ENCODE measurements at places on chromosomes 4 and X.

DNA sequence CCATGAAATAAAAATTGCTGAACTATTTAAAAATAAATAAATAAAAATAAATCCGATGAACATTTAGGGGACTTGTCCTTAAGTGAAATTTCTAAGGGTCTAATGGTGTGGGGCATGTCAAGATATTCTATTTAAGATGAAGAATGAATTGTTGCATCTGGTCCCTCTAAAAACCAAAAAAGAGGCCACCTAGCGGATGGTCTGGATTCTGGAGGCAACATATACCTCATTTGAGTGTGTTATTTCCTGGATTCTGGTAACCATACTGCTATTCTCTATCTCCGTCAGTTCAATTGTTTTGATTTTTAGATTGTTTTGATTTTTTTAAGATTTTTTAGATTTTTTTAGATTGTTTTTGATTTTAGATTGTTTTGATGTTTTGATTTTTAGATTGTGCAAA is 28.3 kb downstream of the AGTR2 start:
- no peak for DNase-seq

DNA sequence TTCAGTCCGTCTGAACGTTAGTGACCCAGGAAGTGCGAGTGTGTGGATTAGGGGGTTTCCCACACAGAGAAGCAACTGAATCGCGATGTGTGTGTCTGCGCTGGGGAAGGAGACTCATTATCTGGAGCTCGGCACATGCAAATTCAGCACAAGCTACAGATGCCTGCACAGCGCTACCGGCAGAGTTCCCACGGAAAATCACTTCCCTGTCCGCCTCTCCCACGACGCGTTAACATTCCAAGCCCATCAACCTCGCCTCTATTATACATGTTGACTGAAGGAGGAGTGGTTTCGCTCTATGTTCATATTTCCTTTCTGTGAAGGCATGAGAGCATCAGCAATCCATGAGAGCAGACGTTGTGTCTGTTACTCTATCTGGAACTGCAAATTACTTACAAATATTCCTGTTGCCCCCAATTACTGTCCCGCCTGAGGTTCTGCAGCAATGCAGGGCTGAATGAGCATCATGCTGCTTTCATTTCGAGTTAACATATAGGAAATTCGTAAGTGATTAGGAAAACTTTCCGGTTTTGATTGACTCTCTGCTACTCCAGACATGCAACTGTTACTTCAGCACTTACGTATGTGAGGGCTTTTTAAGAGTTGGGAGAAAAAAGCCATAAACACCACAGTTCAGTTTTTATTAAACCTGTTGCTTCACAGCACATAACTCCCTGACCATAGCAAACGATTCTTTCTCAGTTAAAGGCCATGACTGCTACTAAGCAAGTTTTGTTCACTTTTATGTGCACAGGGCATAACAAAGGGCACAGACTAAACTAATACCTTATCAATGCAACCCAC is 15.0 kb upstream of the MTNR1A start:
- no peak for DNase-seq

- DNase-seq: no peak
Measured at GRCh38 chr4:531721-532565, 32.9 kb downstream of the PIGG start.

DNA sequence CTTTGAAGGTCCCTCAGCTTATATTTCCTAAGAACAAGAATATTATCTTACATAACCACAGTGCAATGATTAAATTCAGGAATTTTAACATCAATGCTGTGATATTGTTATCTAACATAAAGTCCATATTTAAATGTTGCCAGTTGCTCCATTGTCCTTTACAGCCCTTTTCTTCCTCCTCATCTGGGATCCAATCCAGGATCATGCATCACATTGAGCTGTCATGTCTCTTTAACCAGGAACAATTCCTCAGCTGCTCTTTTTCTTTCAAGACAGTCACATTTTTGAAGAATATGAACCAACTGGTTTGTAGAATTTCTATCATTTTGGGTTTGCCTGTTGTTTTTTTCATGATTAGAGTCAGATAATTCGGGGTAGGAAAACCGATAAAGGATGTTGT is 12.0 kb downstream of the TMSB4X start:
- no peak for DNase-seq

DNA sequence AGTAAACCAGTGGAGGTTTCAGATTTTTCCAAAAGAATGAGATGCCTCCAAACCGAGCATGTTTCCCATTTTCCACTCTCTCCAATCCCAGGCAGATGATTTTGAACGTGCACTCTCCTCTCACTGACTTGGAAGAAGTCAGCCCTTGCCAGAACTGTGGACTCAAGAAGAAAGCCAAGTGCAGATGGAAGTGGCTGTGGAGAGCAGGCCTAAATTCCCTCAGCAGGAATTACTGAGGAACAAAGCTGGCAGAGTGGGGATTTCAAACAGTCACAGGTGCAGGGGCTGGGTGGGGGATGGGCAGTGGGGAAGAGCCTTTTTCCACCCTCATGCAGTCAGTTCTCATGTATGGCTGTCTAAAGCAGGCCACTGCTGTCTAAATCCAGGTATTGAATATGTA is 83.5 kb upstream of the PLAC1 start:
- DNase-seq: no peak

DNA sequence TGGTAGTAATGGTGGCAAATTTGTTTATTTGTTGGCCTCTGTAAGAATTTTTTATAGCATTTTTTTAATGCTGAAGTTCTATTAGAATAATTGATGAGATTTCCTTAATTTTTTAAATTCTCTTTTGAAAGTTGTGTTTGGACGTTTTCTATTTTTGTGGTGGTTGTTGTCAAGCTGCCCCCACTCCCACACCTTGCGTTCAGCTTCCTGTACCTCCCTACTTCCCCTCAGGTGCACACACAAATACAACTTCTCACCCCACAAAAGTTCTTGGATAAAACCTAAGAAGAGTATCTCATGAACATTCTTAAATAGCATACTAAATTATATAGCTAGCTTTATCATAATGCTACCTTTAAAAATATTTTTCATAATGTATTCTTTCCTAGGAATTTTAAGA is 38.7 kb downstream of the EXOC1 start:
- DNase-seq: no peak

DNA sequence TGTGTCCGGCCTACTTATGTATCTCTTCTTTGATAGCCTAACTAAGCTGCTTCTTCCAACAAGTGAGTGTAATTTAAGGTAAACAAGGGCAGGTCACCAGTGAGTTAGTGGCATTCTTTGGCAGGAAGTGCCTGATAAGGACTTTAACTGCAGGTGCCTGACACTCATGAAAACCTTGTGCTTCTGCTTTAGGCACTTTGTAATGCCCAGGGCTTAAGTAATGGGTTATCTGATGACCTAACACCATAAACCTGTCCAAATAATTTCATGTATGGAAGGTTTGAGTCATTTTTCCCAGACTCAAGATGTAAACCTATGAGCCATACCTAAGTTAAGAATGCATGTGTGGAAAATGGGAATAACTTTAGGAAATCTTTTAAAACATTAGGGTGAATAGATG is 43.0 kb downstream of the BCOR start:
- DNase-seq: no peak

- no peak for DNase-seq
Measured at GRCh38 chr4:176230836-176231235, 35.5 kb upstream of the SPATA4 start.

- no peak for DNase-seq
Measured at GRCh38 chr4:1855333-1856070, 454 bp downstream of the LETM1 start.

DNA sequence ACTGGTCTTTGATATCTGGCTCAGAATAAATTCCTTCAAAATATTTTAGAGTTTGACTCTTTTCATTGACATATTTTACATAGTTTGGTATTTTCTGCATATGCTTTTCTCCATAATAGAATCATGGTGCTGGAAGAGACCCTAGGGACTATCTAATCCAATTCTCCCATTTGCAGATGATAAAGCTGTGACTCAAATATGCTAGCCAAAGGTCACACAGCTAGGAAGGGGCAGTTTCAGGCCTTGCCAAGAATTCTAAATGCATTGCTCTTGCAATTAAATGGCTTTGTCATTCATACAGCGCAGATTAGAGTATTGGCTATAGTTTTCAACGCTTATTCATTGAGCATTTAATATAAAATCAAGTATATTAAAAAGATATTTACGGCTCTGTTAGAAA is 374.1 kb upstream of the RASGEF1B start:
- no peak for DNase-seq

DNA sequence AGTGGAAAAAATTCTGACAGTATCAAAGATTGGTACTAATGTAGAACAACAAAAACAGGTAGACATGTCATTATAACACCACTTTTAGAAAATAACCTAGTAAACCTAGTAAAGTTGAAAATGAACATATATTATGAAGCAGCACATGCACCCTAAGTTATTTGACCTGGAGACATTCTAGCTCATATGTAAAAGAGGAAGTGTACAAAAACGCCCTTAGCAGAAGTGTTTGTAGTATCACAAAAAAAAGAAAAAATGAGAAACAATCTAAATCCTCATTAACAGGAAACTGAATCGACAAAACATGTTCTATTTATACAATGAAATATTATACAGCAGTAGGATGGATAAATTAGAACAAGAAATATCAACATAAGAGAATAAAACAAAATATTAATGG is 318.9 kb upstream of the PPP1R2C start:
- DNase-seq: no peak

DNA sequence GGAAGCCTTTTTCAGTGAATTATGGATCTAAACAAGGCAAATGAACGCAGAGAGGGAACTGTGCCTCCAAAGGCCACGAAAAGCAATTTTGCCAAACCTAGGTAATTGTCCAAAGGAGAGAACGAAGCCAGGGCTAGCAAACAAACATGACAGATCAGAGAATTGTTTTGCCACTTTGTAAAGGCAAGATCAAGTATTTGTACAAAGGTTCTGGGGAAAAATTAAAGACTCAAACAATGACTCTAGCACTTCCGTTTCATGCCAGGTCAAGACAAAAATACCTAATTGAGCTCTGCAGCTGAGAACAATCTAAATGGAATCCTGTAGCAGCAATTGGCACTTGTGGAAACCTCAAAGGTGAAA is 8.5 kb downstream of the RBM47 start:
- DNase-seq: no peak

- DNase-seq: no peak
Measured at GRCh38 chr4:128311659-128312403, 24.2 kb upstream of the PGRMC2 start.

DNA sequence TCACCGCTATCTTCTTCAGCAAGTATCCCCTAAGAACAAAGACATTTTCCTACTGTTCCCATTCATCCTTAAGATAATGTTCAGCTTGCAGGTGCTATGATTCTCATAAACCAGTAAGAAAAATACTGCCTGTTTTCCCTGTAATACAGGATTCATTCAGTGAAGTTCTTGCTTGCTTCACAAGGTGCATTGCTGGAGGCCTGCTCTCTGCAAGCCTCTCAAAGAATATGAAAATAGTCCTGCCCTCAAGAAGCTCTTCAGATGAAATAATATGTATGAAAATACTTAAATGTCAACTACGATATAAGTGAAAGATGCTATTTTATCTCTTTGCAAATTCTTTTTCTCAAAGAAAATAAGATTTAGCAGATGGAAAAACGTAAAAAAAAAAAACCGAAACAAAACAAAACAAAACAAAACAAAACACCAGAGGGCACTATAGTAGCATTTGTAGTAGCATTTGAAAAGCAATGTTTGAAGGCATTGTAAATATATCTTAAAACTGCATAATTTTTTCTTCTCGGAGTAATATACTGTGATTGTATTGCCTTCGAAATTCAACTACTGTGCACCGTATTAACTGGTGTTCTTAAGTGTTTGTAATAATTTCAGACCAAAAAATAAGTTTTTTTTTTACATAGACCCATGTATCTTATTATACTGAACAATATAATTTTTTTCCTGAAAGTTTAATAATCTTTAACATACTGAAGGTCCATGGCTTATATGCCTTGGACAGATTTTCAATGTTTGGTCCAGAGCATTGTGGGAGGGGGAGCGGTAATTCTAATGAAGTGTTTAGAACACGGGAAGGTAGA is 26.0 kb downstream of the ADH4 start:
- no peak for DNase-seq

Measured in C1 segment of cervical spinal cord (tissue), 14 donors.